ENCODE measurements at places on chromosomes 7 and 10.
A peak's percentile ranks its signal among the peaks of the same experiment; 100 is the strongest.

- peak; percentile 34 for DNase-seq
Measured at GRCh38 chr7:6256677-6257535, 15.5 kb downstream of the CYTH3 start.

GRCh38 chr7:151629713-151630272, 110.1 kb upstream of the RHEB start:
- no peak for DNase-seq

- DNase-seq, result no peak
Measured at GRCh38 chr10:102704915-102705314, 9.3 kb downstream of the ARL3 start.

DNA sequence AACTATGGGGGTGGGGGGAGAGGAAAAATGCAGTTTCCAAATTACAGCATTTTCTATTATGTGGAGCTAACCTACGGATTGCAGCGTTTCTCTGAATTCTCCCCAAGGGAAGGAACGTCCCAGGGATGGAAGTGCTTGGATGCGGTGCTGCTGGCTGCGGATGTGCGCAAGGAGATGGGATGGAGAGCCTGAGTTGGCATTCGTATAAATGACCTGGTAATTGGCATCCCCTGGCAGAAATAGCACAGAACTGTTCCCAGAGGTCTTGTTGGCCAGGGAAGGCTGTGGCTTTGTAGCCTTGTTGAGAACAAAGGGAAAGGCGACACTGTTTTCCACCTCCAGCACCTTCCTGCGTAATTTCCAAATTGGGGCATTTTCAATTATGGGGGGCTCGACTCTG, 2.7 kb downstream of the ORAI2 start:
- no peak for DNase-seq

- no peak for DNase-seq
Measured at GRCh38 chr10:97335188-97335619, 675 bp upstream of the FRAT2 start.

- DNase-seq, result no peak
Measured at GRCh38 chr10:482848-483247, 206.6 kb downstream of the DIP2C start.

DNA sequence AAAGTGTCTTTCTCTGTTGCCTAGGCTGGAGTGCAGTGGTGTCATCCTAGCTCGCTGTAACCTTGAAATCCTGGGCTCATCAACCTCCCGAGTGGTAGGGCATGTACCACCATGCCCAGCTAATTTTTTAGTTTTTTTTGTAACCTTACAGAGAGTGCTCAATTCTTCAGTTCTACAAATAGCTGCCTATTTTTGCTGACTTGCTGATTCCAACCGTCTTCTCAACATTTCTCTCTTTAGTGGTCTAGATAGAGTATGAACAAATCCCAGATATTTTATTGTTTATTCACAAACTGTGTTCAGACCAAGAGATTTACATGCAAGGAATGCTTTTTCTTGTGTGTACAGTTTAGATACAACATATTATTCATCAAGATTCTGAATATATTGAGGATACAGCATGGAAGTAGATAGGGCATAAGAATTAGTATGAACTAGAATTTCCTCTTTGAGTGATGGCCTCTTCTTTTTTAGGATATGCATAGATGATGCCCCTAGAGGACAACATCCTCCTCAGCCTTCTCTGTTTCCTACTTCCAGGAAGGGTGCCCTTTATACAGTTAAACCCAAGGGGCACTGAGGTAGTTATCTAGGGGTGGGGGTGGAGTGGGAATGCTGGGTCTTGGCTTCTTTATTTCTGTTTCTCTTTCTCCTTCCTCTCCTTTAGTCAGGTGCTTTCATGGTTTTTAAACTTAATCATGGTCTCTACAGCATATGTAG, 26.0 kb downstream of the PRPF18 start:
- DNase-seq, result no peak

DNA sequence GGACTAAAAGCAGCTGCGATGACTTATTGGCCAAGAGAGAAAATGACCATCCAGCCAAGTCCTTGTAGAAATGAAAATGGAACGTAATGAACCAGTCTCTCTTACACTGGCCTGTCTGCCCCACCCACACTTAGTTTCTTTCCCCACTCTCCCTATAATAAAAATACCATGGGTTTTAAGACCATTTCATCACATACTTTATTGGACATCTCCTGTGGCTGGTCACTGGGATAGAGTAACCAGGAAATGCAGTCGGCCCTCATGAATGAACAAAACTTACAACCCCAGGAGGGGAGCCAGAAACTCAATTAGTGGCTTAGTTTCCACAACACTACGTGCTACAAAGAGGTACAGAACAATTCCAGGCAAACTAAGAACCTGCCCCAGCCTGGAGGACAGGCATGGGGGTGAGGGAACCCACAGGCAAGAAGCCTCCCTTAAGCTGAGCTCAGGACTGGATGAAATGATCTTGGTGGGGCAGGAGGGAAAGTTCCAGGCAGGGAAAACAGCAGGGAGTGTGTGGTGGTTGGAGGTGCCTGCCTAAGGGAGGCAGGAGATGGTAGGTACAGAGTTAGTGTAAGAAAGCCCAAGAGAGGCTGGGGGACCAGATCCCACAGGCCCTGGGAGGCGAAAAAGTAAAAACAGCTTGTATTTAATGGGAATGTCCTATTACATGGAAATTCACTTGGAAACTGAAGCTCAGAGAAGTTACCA, 29.6 kb downstream of the MKI67 start:
- DNase-seq, result no peak

GRCh38 chr7:72235351-72235750, 176.8 kb downstream of the CALN1 start:
- DNase-seq, result no peak

- DNase-seq, result no peak
Measured at GRCh38 chr10:90204131-90204955, 503.0 kb downstream of the KIF20B start.

GRCh38 chr10:97849103-97849686, 448 bp upstream of the GOLGA7B start:
- DNase-seq, result no peak

- DNase-seq, result no peak
Measured at GRCh38 chr7:77959080-77959479, 160.5 kb downstream of the PHTF2 start.

GRCh38 chr10:48439031-48439430, 132.6 kb downstream of the MAPK8 start:
- DNase-seq, result no peak

Measured in CD14-positive monocyte (primary cell).